Nephron progenitor cell (in vitro differentiated cells): ENCODE measurements at places on chromosomes 11 and 22.

DNA sequence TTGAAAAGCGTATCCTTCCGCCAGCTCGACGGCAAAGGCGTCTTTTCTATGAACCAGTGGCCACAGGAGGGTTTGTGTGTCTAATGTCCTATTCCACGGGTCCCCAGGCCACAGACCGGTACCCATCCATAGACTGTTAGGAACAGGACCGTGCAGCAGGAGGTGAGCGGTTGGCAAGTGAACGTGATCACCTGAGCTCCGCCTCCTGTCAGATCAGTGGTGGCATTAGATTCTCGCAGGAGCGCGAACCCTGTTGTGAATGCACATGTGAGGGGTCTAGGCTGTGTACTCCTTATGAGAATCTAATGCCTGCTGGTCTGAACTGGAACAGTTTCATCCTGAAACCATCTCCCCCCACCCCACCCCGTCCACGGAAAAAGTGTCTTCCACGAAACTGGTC lies 62.7 kb upstream of the KCNQ1OT1 start:
- H3K27ac ChIP-seq: no peak overlapping the region
- H3K36me3 ChIP-seq: peaks cover 3% of the 10 kb centered on the region
- H3K4me3 ChIP-seq: no peak overlapping the region
- peaks cover 17% of the 10 kb centered on the region for H3K27me3 ChIP-seq
- H3K4me1 ChIP-seq: peaks cover 33% of the 10 kb centered on the region
- DNase-seq: no peak

- H3K27ac ChIP-seq: no peak overlapping the region
- H3K27me3 ChIP-seq: peaks cover 40% of the 10 kb centered on the region
- H3K4me1 ChIP-seq: peaks cover 97% of the 10 kb centered on the region
- peak; percentile 30 for DNase-seq
These were observed 34.5 kb upstream of the ETS1 start for GRCh38 chr11:128621601-128622501.

DNA sequence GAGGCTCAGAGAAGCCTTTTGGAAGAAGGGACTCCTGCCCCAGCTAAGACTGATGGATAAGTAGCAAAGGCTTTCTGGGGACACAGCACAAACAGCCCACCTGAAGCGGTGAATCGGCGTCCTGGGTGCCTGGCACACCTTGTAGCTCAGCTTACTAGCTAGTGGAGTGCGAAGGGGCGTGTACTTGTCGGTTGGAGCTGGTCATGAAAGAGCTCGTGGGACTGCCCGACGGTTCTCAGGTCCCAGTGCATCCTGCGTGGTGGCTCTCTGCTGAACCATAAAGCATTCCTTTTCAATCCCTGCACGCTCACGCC lies 690 bp upstream of the UVRAG start:
- H3K27ac ChIP-seq: peak overlapping the region; percentile 98
- peak overlapping the region; percentile 92 for H3K4me3 ChIP-seq
- H3K36me3 ChIP-seq: no peaks in the 10 kb centered on the region
- H3K4me1 ChIP-seq: peaks cover 19% of the 10 kb centered on the region

DNA sequence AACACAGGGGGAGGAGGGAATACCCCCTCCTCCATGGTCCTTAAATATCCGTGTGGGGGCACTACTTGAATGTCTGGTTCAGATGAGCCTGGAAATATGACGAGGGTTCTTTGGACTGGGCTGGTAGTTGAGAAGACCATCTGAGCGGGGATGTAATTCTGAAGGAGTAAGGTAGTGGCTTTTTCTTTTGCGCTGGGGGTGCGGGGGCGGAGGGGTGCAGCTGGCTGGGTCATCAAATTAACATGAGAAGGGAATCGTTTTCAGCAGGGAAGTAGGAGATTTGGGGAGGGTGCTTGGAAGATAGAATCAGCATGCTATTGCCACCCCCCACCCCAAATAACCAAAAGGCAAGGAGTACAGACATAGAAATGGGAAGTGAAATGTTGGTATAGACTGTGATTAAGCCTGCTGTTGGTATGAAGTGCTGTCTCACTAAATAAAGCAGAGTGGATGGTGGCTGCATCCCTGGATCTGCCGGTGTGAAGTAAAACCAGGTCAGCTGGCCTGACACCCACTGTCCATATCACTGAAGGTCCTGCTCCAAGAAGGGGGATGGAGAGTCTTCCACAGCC lies 121.9 kb upstream of the HSD17B12 start:
- peaks cover 55% of the 10 kb centered on the region for H3K4me1 ChIP-seq
- H3K27me3 ChIP-seq: peaks cover 54% of the 10 kb centered on the region
- H3K27ac ChIP-seq: no peak overlapping the region

DNA sequence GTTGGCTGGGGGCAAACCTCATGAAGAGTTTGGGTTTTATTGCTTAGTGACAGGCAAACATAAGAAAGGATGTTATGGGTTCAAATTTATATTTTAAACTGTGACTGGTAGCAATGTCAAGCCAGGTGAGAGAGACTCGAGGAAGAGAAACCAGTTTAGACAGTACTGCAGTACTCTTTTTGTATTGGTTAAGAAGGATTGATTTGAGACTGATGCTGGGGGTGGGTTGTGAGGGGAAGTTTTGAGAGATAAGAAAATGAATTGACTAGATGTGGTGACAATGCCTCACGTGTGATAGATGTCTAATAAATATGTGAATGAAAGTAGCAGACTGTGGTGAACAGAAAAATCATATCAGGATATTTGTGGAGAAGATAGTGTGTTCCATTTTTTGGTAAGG lies 142.4 kb downstream of the DDX10 start:
- no peak overlapping the region for H3K27ac ChIP-seq
- H3K4me1 ChIP-seq: no peaks in the 10 kb centered on the region
- peaks cover 10% of the 10 kb centered on the region for H3K36me3 ChIP-seq
- no peak overlapping the region for H3K4me3 ChIP-seq
- DNase-seq: no peak

DNA sequence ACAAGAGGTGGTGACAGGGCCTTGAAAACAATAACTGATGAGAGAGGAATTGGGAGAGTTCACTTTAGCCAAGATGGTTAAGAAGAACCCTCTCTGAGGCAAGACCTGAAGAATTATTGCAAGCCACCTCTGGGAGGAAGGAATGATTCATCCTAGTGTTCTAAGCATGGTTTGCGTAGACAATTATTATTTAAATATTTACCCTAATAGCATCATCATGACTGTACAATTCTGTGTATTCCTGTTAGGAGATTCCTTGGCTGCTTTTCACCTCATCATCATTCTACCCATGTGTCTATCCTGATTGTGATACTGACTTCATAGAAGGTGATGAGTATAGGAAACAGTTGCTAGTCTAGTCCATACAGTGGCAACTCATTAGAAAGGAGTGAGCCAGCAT lies 264.4 kb downstream of the DDX10 start:
- peaks cover 30% of the 10 kb centered on the region for H3K36me3 ChIP-seq
- DNase-seq: no peak
- H3K4me3 ChIP-seq: no peak overlapping the region
- no peaks in the 10 kb centered on the region for H3K27me3 ChIP-seq
- no peak overlapping the region for H3K27ac ChIP-seq

- peaks cover 91% of the 10 kb centered on the region for H3K4me1 ChIP-seq
- peak; percentile 65 for DNase-seq
- H3K27ac ChIP-seq: peak overlapping the region; percentile 97
- peaks cover 3% of the 10 kb centered on the region for H3K27me3 ChIP-seq
- peak overlapping the region; percentile 74 for H3K4me3 ChIP-seq
- H3K36me3 ChIP-seq: no peaks in the 10 kb centered on the region
These were observed 45.3 kb upstream of the ADA2 start for GRCh38 chr22:17264321-17265052.

- H3K27me3 ChIP-seq: no peaks in the 10 kb centered on the region
- H3K27ac ChIP-seq: no peak overlapping the region
- no peaks in the 10 kb centered on the region for H3K36me3 ChIP-seq
- no peaks in the 10 kb centered on the region for H3K4me1 ChIP-seq
- no peak overlapping the region for H3K4me3 ChIP-seq
These were observed 1655.2 kb downstream of the LRRC4C start for GRCh38 chr11:39804271-39804670.

- H3K4me3 ChIP-seq: no peak overlapping the region
- no peak overlapping the region for H3K27ac ChIP-seq
- H3K27me3 ChIP-seq: peaks cover 91% of the 10 kb centered on the region
- peaks cover 18% of the 10 kb centered on the region for H3K4me1 ChIP-seq
- H3K36me3 ChIP-seq: no peaks in the 10 kb centered on the region
- peak; percentile 63 for DNase-seq
These were observed 10.3 kb upstream of the IGSF9B start for GRCh38 chr11:133966921-133967598.

DNA sequence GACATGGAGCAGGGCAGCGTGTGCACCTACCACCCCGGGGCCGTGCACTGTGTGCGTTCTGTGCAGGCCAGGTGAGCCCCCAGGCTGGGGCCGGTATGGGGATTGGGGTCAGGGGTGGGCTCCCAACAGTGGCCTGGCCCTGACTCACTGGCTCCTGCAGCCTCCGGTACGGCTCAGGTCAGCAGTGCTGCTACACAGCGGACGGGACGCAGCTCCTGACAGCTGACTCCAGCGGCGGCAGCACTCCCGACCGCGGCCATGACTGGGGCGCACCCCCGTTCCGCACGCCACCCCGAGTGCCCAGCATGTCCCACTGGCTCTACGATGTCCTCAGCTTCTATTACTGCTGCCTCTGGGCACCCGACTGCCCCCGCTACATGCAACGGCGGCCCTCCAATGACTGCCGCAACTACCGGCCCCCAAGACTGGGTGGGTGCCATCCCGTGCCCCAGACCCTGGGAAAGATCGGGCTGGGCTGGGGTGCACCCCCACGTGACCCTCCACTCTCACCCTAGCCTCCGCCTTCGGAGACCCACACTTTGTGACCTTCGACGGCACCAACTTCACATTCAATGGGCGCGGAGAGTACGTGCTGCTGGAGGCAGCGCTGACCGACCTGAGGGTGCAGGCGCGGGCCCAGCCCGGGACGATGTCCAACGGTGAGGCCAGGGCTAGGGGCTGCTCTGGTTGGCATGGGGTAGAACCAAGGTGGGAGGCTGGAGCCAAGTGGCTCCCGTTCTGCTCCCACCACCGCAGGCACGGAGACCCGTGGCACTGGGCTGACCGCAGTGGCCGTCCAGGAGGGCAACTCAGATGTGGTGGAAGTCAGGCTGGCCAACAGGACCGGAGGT lies 4.4 kb downstream of the SUSD2 start:
- H3K36me3 ChIP-seq: no peaks in the 10 kb centered on the region
- peaks cover 3% of the 10 kb centered on the region for H3K27me3 ChIP-seq
- DNase-seq: no peak
- no peak overlapping the region for H3K27ac ChIP-seq

DNA sequence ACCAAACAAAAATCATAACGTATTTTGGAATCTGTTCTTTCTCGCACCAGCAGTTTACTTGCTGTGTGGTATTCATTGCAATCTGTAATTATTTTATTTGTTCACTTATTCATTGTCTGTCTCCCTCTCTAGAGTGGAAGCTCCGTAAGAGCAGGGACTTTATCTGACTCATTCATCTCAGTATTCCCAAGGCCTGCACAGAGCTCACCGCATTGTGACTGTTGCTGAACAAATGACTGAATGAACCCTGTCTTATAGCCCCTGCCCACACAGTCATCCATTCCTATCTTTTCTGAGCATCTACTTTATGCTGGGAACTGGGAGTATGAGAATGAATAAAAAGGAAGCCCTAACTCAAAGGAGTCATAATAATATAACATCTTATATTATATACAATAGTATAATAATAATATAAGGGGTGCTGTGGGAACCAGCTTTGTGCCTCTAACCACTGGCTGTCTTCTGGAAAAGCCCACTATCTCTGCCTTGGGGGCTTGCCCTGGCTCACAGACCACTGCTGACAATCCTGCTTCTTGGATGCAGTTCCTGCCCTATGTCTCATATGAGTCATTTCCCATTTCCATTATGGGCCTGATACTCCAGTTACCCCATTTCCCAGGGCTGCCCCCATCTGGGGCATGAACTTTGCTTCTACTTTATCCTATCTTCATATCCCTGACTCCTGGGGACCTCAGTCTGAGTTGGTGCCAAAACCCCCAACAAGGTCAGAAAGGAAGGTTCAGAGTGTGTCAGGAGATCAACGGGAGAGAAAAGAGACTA lies 11.0 kb downstream of the XRRA1 start:
- H3K4me3 ChIP-seq: no peak overlapping the region
- H3K4me1 ChIP-seq: no peaks in the 10 kb centered on the region
- H3K36me3 ChIP-seq: peaks cover 30% of the 10 kb centered on the region

- no peak overlapping the region for H3K4me3 ChIP-seq
- H3K4me1 ChIP-seq: no peaks in the 10 kb centered on the region
- peaks cover 38% of the 10 kb centered on the region for H3K27me3 ChIP-seq
- no peak for DNase-seq
- H3K36me3 ChIP-seq: no peaks in the 10 kb centered on the region
These were observed 111.5 kb upstream of the IGLL5 start for GRCh38 chr22:22776121-22776520.

DNA sequence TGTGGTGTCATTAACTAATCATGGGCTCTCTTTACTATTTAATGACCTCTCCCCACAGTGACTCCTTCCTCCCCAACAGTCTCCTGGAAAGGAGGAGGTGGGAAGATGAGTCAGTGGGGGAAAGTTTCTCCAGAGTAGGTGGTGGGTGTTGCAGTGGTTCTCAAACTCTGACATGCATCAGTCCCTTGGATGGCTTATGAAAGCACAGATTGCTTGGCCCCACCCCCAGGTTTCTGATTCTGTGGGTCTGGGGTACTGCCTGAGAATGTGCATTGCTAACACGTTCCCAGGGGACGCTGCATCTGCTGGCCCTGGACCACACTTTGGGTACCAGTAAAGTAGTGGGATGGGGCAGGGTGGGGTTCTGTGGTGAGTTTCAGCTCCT lies 9.8 kb downstream of the CD82 start:
- peaks cover 15% of the 10 kb centered on the region for H3K27me3 ChIP-seq
- no peak for DNase-seq
- H3K27ac ChIP-seq: no peak overlapping the region
- H3K4me3 ChIP-seq: no peak overlapping the region
- H3K36me3 ChIP-seq: no peaks in the 10 kb centered on the region
- peaks cover 49% of the 10 kb centered on the region for H3K4me1 ChIP-seq

- no peaks in the 10 kb centered on the region for H3K36me3 ChIP-seq
- H3K4me1 ChIP-seq: peaks cover 52% of the 10 kb centered on the region
- H3K27ac ChIP-seq: no peak overlapping the region
- peaks cover 32% of the 10 kb centered on the region for H3K27me3 ChIP-seq
These were observed 51.8 kb downstream of the C11orf96 start for GRCh38 chr11:43994196-43994595.

- peaks cover 35% of the 10 kb centered on the region for H3K4me1 ChIP-seq
- no peaks in the 10 kb centered on the region for H3K27me3 ChIP-seq
- no peaks in the 10 kb centered on the region for H3K36me3 ChIP-seq
- DNase-seq: no peak
- H3K27ac ChIP-seq: no peak overlapping the region
These were observed 140.2 kb upstream of the SESN3 start for GRCh38 chr11:95371153-95371552.
